Stimulated activated CD8-positive, alpha-beta memory T cell treated with anti-CD3 and anti-CD28 coated beads, Interleukin-7, amount 100 ng/mL, for 1 hour (primary cell): ENCODE measurements at places on chromosomes 6 and 20.

DNA sequence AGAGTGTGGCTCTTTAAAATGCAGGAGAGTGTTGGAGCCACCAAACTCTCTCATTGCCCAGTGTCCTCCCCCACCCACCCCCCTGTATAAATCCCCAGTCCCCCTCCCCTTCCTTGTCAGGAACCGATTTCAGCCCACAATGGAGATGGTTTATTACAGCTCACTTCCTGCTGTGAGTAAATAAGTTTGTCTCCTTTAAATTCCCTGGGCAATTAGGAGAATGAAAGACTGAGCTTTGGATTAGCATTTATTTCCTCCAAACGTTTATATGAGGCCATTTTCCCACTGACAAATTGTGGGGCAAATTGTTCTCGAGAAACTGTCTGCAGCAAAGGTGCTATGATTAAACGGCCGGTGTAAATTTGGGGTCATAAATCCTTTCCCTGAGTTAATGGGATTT lies 128.8 kb downstream of the DHX35 start:
- no peak for DNase-seq

DNA sequence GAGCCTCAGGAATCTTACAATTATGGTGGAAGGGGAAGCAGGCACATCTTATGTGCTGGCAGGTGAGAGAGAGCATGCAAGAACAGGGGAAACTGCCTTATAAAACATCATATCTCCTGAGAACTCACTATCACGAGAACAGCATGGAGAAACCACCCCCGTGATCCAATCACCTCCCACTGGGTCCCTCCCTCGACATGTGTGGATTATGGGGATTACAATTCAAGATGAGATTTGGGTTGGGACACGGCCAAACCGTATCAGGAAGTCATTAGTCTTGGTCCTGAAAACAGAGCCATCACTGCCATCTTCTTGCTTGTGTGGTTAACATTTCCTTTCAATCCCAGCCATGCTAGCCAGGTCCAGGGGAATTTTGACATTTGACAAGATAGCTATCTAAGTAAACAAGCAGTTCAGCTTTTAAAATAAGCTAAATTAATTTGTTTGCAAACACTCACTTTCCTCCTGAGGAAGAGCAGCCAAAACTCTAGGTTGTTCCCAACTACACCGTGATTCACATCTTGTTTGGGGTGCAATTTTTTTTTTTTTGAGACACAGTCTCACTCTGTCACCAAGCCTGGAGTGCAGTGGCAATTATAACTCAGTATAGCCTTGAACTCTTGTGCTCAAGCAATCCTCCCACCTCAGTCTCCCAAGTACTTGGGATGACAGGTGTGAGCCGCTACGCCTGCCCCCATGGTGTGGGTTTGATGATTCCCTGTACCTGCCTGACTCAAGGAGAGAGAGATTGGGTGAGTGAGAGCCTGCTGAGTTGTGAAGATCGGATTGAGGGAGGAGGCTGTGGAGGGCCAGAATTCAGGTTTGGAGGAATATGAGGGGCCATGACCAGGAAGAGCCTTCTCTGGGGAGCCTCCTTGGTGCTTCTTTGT lies 13.0 kb upstream of the PPP1R14C start:
- DNase-seq = no peak

DNA sequence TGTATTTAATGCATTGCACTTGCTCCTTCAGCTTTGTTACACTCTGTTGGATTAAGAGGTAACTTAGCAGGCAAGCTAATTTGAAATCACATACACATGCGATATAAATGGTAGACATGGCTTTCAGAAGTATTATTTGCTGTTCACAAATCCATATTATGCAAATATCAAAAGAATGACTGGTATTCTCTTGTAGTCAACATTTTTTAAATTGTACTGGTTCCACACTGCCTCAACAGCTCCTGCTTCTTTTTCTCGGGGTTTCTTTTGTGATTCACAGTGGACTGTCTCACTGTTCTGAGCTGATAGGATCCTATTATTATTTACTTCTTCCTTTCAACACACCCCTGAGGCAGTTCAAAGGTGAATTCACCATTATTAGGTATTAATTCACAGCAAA lies 927.4 kb downstream of the KIF16B start:
- no peak for DNase-seq

DNA sequence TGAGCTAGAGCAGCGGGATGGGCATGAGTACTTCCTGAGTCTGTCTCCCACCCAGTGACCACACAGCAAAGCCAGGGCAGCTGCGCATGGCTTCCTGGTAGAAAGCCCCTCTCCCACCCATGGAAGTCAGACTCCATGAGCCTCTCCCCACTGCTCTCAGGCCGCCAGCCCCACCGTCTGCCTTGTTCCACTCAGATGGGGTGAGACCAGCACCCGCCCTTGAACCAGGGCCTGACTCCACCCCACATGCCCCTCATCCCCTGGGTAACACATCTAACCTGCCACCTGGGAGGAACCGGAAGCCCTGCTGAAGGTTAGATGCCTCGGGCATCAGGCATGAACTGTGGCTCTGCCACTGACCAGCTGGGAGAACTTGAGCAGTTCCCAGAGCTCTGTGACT lies 227.8 kb downstream of the NRN1 start:
- DNase-seq = no peak

DNA sequence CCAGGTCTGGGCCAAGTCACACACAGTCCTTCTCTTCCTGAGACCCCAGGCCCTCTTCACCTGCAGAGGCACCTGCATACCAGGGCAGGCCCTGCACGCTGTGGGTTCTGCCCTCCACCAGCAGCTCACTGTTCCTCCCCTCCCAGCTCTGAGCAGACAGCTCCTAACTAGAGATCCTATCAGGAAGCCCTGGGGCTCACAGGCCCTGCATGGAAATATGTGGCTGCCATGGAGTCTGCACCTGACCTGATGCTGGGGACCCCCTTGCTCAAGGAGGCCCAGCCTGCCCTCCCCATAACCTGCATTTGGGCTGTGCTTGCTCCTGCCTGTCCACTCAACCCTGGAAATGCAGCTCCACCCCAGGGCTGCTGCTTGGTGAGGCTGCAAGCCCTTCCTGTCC lies 14.6 kb upstream of the HLA-G start:
- no peak for DNase-seq

GRCh38 chr6:37889486-37889885 lies 70.0 kb downstream of the ZFAND3 start:
- DNase-seq = no peak

- no peak for DNase-seq
Measured at GRCh38 chr20:5357946-5358345, 41.2 kb upstream of the PROKR2 start.

- no peak for DNase-seq
Measured at GRCh38 chr6:7832904-7833750, 77.5 kb downstream of the TXNDC5 start.

DNA sequence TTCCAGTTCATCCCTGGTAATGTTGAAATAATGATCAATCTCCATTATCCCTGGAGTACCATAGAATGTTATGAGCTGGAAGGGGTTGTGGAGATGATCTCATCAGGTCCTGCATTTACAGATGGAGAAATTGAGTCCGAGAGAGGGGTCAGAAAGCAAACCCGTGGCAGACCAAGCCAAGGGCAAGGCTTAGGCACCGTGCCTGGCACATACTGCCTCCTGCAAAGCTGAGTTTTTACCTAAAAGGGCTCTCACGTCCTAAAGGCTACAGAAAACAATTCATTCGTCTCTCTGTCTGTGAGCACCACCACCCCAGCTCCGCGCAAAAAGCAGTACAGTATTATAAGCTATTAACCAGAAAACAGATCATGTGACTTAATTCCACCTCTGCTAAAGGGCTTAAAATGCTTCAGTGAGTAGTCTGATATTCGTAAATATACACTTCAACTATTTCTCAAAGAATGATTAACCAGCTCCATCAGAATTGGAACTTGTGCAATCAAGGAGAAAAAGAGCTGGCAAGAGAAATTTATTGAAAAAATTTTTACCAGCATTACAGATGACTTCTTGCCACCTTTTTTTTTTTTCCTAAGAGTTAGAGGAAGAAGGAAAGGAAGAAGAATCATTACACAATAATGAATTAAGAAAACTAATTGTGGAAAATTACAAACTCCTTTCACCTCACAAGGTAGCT lies 3.4 kb upstream of the PARD6B start:
- no peak for DNase-seq

DNA sequence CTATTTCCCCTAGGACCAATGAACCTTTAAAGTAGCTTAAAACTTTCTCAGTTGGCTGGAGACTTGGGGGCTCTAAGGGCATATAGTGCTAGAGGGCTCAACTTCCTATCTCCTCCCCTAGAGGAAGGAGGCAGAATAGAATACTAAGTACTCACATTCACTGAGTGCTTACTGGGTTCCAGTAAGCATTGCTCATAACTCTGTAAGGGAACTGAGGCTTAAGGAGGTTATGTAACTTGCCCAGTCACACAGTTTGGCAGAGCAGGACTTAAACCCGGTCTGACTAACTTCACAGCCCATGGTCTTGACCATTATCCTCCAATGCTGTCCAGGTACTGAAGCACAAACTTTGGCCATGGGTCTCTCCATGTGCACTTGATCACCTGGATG lies 12.5 kb downstream of the SESN1 start:
- no peak for DNase-seq

DNA sequence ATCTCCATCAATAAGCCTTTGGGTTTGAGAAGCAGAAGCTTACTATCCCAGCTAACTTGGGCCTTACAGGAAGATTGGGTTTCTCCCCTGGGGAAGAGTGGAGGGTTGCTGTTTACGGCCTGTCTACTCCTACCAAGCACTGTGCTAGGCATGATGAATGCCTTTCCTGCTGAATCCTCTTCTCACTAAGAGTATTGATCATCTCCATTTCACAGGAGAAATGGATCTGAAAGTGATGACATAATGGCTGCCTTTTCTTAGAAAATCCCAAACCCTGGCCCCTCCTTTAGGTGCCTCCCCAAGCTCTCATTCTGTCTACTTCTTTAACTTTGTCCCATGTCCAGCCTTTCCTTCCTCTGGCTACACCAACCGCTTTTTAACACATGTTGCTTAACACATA lies 66.1 kb downstream of the TSHZ2 start:
- no peak for DNase-seq

DNA sequence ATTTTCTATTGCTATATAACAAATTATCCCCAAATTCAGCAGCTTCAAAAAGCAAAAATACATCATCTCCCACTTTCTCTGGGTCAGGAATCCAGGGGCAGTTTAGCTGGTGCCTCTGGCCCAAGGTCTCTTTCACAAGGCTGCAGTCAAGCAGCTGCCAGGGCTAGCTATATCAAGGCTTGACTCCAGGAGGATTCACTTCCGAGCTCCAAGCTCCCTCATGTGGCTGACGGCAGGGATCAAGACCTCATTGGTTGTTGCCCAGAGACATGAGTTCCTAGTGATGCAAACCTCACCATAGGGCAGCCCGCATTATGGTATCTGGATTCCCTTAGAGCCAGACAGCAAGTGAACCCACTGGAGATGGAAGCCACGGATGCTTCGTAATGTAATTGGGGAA lies 1.3 kb upstream of the VNN1 start:
- DNase-seq = no peak

- DNase-seq = no peak
Measured at GRCh38 chr20:44584162-44584561, 1.8 kb downstream of the PKIG start.

DNA sequence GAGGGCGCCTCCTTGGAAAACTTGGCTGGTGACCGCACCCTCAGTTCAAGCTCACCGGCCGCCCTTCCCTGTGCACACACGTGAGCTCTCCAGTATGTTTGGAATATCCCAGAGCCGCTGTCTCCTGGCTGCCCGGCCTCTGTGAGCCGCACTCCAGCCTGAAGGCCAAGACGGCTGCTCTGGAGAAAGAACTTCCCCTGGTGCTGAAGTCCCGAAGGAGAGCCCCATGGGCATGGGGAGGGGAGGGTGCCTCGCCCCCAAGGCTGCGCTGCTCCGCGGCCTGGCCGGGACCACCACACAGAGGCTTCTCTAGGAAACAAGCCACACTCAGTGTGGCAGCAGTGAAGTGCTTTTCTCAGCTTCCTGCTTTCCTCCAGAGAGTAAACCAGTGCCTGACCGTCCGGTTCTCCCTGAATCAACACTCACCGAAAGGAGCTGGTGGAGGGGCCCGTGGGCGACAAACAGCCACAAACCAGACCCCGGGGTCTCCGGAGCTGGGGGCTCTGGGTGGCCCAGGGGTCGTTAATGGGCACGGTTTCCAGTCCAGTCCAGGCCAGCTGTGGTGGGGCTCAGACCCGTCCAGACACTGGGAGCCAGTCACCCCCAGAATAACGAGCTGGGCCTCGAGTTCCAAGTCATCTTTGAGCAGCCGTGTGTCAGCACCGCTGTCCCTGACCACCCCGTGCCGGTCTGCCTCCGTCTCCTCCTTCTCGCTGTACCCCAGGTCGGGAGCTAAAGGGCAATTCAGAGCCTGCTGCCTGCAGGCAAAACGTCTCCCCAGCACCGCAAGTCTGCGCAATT lies 87.4 kb upstream of the BHLHE23 start:
- no peak for DNase-seq

- DNase-seq = no peak
Measured at GRCh38 chr20:16228722-16229121, 344.5 kb downstream of the KIF16B start.

DNA sequence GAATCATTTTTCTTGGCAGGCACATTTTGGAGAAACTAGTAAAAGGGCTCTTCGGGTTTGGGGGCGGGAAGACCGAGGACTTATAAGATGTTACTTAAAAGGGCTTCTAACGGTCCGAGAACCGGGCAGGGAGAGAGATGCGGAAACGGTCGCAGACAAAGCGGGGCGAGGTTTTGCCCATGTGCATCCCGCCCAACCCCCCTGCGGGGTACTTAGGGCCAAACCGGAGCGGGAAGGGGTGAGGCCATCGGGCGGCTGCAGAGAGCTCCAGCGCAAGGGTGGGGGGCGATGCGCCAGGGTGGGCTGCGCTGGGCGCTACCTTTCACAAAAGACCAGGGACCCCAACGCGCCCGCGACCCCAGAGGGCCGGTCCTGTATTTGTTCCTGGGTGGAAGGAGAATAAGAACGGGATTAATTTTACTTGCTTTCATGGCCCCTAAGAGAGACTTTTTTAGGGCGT lies 616 bp downstream of the TUBB start:
- no peak for DNase-seq

- no peak for DNase-seq
Measured at GRCh38 chr6:111576291-111576690, 29.4 kb downstream of the TRAF3IP2 start.

- DNase-seq = no peak
Measured at GRCh38 chr20:17661121-17661744, 20.8 kb downstream of the RRBP1 start.

GRCh38 chr6:2141644-2142290 lies 103.6 kb downstream of the GMDS start:
- no peak for DNase-seq

DNA sequence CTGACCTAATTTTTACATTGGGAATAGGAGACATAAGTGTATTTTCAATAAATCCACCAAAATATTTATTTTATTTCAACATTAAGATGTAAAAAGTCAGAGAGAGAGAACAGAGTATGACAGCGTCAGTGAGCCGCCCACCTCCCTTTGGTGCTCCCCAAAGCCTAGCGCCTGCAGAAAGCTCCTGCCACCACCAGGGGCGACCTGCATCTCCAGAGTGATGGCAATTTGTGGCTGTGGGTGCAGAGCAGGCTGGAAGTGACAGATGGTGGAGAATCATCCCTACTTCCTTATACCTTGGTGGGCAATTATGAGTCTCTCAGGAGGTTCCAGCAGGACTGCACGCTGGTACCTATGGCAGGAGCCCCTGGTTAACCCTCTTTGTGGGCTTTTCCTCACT lies 87.3 kb downstream of the PTPRT start:
- DNase-seq = no peak
